ENCODE measurements at places on chromosomes 11 and 22.

GRCh38 chr22:38770257-38770949 is 14.6 kb upstream of the SUN2 start:
- no peak for DNase-seq

GRCh38 chr11:113315811-113316210 is 1.4 kb downstream of the TTC12 start:
- no peak for DNase-seq

DNA sequence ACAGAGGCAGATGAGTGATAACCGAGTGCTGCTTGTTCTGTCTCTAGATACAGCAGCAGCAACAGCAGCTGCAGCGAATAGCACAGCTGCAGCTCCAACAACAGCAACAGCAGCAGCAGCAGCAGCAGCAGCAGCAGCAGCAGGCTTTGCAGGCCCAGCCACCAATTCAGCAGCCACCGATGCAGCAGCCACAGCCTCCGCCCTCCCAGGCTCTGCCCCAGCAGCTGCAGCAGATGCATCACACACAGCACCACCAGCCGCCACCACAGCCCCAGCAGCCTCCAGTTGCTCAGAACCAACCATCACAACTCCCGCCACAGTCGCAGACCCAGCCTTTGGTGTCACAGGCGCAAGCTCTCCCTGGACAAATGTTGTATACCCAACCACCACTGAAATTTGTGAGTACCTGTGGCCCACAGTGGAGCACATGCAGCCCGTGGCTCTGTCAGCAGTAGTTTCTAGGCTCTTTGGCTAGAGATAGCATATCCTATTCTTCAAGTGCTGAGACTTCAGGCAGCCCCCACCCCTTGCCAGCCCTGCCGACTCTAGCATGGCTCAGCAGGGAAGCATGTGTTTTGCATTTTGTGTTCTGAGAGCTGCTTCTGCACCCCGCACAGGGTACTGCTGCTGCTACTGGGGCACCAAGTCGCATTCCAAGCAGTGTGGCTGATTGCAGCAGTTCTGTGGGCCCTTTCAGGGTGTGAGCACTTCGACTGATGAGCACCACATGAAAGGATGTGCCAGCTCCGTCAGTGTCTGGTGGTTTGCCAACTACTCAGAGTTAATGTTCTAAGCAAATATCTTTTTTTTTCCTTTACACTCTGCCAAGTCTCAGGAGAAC is 59.2 kb downstream of the MED15 start:
- DNase-seq, result peak; percentile 95

- peak; percentile 71 for DNase-seq
These were observed 15.5 kb upstream of the NNMT start for GRCh38 chr11:114280696-114281095.

- no peak for DNase-seq
These were observed 1.7 kb downstream of the NCF4 start for GRCh38 chr22:36862251-36863242.

- no peak for DNase-seq
These were observed 712 bp downstream of the CERK start for GRCh38 chr22:46737105-46737975.

- no peak for DNase-seq
These were observed 54.8 kb upstream of the FDX1 start for GRCh38 chr11:110374921-110375320.

DNA sequence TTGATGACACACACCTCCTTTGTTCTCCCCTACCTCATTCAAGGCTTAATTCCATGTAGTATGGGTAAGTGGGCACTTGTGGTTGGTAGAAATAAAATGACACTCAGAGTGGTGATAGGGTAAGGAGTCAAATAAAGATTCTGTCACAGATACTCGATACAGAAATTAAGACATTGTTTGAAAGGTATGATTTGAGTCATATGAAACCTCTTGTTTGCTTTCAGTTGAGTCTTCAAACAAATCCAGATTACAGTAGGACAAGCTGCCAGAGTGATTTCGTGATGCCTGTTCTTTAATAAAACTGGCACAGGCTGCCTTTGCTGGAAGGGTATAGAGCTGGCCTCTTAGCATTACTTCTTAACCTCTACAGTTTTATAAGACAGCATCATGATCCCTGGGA is 182.4 kb downstream of the SPON1 start:
- DNase-seq, result no peak

GRCh38 chr11:126512741-126513715 is 157.5 kb downstream of the ST3GAL4 start:
- DNase-seq, result no peak

- no peak for DNase-seq
These were observed 7.7 kb upstream of the APLP2 start for GRCh38 chr11:130062026-130062425.

- DNase-seq, result no peak
These were observed 125.1 kb upstream of the E2F8 start for GRCh38 chr11:19365743-19366410.
